ENCODE measurements at places on chromosomes 5 and 9.

DNA sequence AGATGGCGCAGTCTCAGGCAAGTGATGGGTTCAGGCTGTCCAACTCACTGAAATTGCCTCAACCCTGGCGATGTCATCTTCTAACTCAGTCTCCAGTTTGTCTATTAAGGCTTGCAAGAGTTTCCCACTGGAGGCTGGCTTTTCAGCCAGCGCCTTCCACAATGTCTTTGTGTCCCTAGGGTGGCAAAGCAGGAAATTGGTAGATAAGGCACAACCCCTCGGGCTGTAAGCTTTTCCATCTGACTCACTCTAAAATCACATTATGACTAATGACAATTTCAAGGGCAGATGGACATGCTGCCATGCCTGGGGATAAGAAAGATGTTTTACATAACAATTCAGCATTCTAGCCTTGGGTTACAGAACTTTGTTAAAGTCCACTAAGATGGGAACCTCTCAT is 61.9 kb downstream of the MROH2B start:
- DNase-seq: no peak

DNA sequence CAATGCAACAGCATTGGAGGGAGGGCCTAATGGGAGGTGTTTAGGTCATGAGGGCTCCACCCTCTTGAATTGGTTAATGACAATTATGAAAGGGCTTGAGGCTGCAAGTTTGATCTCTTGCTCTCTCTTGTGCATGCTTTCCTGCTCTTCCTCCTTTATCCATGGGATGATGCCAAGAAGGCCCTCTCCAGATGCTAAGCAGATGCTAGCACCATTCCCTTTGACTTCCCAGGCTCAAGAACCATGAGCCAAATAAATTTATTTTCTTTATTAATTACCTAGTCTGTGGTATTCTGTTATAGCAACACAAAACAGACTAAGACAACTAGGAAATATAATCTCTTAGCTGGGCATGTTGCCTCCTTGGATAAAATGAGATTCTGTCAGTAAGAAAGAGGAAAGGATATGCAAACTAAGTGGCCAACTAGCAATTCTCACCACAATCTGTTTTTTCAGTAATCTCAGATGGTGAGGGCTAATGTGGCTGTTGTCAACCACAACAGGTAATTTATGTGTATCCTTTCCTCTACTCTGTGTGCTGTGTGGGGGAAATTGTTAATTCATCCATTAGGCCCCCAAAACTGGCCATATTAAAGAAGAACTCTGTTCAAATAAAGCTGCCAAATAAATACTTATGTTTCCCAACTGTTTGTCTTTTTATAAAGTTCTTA is 269.1 kb upstream of the CD180 start:
- DNase-seq: no peak

DNA sequence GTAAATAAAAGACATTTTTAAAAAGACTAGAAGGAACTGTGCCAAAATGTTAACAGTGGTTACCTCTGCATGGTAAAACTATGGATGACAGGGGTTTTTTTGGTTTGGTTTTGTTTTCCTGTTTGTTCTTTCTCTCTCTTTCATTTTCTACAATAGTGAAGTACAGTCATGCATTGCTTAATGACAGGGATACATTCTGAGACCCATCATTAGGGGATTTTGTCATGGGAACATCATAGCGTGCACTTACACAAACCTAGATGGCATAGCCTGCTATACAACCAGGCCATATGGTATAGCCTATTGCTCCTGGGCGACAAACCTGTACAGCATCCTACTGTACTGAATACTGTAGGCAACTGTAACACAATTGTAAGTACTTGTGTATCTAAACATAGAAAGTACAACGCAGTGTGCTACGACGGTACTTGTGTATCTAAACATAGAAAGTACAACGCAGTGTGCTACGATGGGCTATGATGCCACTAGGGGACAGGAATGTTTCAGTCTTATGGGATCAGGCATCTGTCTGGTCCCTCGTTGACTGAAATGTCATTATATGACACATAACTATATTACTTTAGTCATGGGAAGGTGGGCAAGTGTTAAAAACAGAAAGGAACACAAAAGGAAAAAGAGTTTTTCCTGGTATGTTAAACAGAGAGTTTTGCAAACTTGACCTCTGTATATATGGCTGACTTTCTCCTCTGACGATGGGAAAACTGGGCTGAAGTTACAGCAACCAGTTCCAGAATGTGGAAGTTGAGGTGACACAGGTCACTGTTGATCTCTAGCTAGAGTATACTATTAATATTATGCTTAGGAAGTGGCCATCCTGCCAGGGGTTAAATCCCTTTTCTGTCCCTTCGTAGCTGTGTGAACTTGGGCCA is 7.4 kb upstream of the ADAM19 start:
- no peak for DNase-seq

GRCh38 chr9:122118343-122119165 is 25.4 kb upstream of the TTLL11 start:
- no peak for DNase-seq

DNA sequence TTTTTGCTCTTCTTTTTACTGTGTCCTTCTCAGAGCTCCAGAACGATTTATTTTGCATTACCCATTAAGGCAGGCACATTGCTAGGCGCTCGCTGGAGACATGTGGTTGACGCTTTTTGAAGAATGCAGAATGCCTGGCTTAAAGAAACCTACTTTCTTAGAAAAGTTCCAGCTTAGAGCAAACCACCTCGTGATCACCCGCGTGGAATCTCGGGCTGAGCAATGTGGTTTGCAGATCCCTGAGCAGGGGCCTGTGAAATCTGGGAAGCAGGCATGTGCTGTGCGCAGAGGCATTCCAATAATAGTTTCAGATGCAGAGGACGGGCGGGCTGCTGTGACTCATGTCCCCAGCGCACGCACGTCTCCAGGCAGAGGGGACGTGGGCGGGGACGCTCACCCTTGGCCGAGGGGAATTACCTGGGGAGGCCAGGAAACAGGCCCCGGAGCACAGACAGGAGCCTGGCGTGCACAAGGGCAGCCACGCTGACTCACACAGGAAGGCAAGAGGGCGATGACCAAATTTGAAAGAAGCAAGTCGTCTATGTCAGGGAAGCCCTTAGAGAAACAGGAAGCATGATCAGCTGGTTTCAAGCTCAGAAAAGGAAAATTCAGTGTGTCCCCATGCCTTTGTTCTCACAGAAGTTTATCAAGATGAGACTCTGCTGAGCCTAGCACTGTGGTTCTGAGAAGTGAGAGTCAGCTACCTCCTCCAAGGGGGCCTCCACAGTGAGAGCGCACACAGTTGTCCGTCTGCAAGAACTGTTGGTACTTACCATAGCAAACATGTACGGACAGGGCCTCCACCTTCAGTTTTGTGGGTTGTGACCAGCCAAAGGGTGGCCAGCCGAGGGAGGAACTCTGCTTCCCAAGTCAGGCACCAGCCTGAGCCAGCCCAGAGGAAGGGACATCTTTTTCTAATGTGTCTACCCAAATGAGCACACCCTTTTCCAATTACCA is 218.6 kb downstream of the PIK3R1 start:
- peak; percentile 13 for DNase-seq

DNA sequence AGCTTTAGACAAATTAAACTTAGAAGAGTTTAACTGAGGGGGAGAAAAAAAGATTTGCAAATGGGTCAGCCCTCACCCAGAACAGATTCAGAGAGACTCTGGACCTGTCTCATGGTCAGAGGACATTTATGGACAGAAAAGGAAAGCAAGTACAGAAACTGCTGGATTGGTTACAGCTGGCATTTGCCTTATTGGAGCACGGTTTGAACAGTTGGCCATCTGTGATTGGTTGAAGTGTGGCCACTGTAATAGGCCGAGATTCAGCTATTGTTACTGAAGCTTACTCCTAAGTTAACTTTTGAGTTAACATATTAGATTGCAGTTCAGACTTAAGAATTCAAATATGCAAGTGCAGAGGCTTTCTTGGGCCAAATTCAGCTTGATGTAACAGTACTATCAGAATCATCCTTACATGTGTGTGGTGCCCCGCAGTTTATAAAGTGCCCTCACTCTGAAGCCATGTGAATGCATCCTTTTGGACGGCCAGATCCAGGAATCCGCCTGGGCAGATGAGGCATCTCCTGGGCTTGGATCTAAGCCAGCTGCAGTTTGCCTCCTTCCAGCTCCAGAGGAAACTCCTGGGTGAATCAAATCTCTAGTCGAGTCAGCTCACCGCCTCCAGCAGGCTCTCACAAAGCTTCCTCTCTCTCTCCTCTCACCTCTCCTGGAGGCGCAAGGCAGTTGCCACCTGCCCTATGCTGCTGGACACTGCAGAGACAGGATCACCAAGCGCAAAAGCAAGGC is 165.2 kb downstream of the ADAMTS12 start:
- no peak for DNase-seq

GRCh38 chr5:33854733-33855151 is 37.0 kb downstream of the ADAMTS12 start:
- DNase-seq: no peak

GRCh38 chr5:112419986-112420864 is 1.1 kb upstream of the EPB41L4A start:
- DNase-seq: peak; percentile 90

DNA sequence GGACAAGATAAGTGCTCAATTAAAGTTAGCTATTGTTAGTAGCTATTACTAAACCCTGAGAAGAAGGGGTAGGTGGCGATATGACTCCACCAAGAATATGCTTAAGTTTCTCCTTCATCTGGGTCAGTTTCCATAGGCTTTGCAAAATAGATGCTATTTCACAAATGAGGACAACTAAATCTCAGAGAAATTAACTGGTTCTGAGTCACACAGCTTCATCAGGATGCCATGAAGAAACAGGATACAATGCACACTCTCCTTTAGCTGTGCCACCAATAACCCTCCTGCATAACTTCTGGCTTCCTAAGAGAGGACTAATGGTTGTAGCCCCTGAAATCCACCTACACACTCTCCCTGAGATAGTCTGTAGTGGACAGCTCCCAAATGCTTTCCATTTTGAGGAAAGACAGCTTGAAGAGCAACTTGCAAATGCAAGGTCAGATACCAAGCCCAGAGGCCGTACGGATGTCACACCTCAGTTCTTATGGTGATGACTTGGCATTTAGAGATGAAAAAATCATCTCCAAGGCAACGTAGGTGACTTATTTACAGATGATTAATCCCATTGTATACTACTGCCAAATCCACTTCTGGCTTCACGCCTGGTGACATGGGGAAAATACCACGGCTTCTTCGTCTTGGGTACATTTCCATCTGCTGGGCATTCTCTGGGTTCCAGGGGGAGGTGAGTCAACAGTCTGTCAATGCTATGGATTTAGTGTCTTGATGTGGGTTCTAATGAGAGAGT is 251.4 kb upstream of the IL12B start:
- no peak for DNase-seq

GRCh38 chr5:51816427-51816826 is 433.2 kb downstream of the ISL1 start:
- no peak for DNase-seq

GRCh38 chr5:156475182-156476157 is 148.5 kb downstream of the SGCD start:
- DNase-seq: no peak

- DNase-seq: no peak
Observed at GRCh38 chr9:133954862-133955529, 37.1 kb downstream of the VAV2 start.

DNA sequence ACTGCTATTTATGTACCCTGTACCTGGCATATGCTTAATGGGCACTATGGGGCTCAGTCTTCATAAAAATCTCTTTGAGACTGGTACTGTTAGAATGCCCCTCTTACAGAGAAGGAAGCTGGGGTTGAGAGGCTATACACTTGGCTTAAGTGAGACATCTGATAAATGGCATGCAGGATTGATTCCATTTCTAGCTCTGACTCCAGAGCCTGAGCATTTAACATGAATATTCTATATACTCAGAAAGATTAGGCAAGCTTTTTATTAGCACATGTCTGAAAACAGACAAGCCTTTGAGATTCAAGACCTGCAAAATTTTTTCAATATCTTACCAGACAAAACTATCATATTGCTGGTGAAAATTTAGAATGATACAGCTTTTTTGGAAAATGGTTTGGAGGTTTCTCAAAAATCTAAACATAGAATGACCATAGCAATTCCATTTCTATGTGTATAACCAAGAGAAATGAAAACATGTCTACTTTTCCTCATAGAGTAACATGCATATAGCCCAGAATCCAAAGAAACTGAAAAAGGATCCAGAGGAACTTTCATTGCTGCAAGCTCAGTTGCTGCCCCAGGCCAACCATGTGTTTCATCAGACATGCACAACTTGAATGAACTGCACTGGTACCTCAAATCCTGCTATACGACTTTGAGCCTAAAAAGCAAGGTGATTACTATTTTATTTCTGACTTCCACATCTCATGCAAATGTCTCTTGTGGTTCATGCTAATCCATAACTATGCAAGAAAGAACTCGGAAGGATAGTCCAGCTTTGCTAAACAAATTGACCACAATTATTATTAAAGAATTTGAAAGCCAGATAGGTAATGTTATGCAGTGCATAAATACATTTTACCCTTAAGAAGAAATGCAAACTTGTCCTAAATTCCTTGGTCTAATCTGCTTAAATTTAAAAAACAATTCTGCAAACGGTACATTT is 389.0 kb upstream of the GRIA1 start:
- no peak for DNase-seq

- DNase-seq: no peak
Observed at GRCh38 chr5:80324912-80325311, 5.1 kb downstream of the SPZ1 start.

DNA sequence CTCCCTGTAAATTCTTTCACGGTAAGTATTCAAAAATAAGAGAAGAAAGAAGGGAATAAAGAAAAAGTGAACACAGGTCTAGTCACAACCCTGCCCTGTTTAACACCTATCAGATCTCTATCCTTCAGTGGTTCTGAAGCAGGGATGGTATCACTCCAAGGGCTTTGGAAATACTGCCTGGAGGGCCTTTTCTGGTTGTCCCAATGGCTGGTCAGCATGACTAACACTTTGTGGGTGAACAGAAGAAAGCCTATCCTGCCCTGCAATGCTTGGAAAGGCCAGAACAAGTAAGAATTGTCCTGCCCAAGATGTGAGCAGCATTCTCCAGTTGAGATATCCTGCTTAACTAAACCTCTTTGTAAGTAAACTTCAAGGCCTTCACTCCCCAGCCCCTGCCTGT is 124.9 kb downstream of the TMEM167A start:
- DNase-seq: no peak

DNA sequence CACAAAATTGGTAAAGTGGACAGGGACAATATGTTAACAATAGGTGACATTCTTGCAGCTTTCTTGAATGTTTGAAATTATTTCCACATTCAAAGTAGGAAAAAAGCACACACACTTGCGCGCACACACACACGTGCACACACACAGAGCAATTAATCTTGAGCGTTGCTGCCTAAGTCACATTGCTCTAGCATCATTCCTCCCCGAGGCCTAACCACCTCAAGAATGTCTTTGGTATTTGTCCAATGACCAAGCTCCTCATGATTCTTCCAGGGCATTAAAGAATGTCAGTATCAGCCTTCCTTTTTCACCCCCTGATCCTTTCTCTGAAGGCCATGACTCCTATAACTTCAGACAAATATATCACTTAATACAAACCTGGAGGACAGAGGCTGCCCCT is 198.1 kb downstream of the NPR3 start:
- no peak for DNase-seq

GRCh38 chr5:124913329-124913653 is 166.9 kb upstream of the ZNF608 start:
- DNase-seq: no peak

GRCh38 chr9:88628114-88628513 is 93.1 kb downstream of the NXNL2 start:
- DNase-seq: no peak

- no peak for DNase-seq
Observed at GRCh38 chr5:179617930-179618329, 5.5 kb downstream of the HNRNPH1 start.

All from endothelial cell (in vitro differentiated cells).